ENCODE measurements at places on chromosomes 4 and X.

GRCh38 chr4:8195841-8196458, 3.1 kb upstream of the SH3TC1 start:
- H3K27me3 ChIP-seq: no peaks in the 10 kb centered on the region
- no peak overlapping the region for H3K4me3 ChIP-seq
- H3K4me1 ChIP-seq: no peaks in the 10 kb centered on the region
- no peak for DNase-seq
- H3K36me3 ChIP-seq: no peaks in the 10 kb centered on the region

- no peak overlapping the region for H3K4me3 ChIP-seq
- H3K4me1 ChIP-seq: no peaks in the 10 kb centered on the region
- H3K27ac ChIP-seq: no peak overlapping the region
- H3K27me3 ChIP-seq: peaks cover 48% of the 10 kb centered on the region
- H3K36me3 ChIP-seq: no peaks in the 10 kb centered on the region
Measured at GRCh38 chrX:38848671-38849455, 47.6 kb downstream of the MID1IP1 start.

GRCh38 chr4:1979477-1980196, 29.1 kb downstream of the NELFA start:
- peaks cover 18% of the 10 kb centered on the region for H3K36me3 ChIP-seq
- H3K27ac ChIP-seq: no peak overlapping the region
- no peaks in the 10 kb centered on the region for H3K27me3 ChIP-seq
- no peak overlapping the region for H3K4me3 ChIP-seq

- H3K27ac ChIP-seq: no peak overlapping the region
- no peak overlapping the region for H3K4me3 ChIP-seq
- no peak for DNase-seq
- no peaks in the 10 kb centered on the region for H3K27me3 ChIP-seq
- no peaks in the 10 kb centered on the region for H3K4me1 ChIP-seq
Measured at GRCh38 chr4:73037057-73037456, 32.5 kb downstream of the COX18 start.

GRCh38 chr4:108168160-108168670, 517 bp downstream of the LEF1 start:
- H3K4me3 ChIP-seq: peak overlapping the region; percentile 62
- H3K27ac ChIP-seq: peak overlapping the region; percentile 45
- no peaks in the 10 kb centered on the region for H3K36me3 ChIP-seq

All from breast epithelium (tissue), 4 donors.